ENCODE measurements at places on chromosomes 16 and 17. TPM values are rescaled to one million over a fixed set of nuclear protein-coding genes. Genes with fewer than 3 reads are reported as not detected.

DNA sequence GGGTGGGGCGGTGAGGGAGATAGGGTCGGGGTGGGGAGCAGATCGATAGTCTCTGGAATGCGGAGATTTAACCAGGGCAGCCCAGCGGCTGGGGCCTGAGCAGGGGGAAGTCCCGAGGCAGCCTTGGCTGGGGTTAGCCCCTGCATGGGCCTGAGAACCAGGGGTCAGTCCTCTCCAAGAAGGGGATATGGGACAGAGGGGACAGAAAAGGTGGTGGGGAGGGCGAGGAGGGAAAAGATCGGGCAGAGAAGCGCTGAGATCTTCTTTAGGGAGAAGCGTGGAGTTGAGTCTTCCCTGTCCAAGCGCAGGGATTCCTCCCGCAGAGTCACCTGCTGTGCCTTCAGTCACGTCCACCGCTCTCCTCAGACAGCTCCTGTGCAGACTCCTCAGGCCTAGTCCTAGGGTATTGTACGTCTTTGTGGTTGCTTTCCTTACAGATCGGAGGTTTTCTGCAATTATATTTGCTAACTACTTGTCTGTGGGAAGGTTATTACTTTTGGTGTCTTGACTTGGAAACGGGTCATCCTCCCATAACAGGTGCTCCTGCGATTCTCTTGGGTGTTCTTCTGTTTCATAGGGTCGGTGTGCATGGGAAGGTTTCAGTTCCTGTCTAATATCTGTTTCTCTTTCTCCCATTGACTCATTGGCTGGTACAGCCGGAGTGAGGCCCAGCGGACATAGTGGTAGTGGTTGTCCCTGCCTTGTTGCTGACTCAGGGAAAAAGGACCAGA lies 952 bp downstream of the CD300A start:
- DNase-seq = no peak

CA4 gene
- total RNA-seq = 0.78 TPM

KCNJ12 gene
- not detected for total RNA-seq

SOCS1 gene
- total RNA-seq = 5.8 TPM

VTN gene
- 0.22 TPM for total RNA-seq

GRCh38 chr16:86965840-86966550 lies 351.2 kb downstream of the C16orf95 start:
- no peak for DNase-seq

CALCOCO2 gene
- 116 TPM for total RNA-seq

GRCh38 chr16:31145398-31145990 lies 4.4 kb downstream of the PRSS36 start:
- no peak for DNase-seq

DNA sequence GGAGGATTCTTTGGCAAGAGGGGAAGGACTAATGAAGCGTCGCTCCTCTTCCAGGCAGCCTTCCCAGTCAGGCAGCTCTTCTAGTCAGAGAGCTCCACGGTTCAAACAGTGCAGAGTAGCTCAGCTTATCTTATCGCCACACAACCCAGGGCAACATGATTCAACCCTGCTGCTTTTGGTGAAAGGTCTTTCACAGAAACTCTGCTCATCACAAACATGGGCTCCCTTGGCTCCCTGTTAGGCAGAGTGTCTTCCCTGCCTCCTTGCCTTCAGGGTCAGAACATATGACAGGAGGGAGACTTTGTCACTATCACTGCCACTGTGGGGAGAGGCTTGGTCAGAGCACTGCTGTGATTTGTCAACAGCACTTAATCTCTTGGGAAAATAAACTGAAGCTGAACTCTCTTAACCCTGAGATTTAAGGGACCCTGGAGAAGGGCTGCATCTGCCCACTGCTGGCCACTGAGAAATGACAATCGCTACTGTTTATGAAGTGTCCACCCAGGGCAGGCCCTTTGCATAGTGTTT lies 6.9 kb upstream of the SLC13A2 start:
- no peak for DNase-seq

DNA sequence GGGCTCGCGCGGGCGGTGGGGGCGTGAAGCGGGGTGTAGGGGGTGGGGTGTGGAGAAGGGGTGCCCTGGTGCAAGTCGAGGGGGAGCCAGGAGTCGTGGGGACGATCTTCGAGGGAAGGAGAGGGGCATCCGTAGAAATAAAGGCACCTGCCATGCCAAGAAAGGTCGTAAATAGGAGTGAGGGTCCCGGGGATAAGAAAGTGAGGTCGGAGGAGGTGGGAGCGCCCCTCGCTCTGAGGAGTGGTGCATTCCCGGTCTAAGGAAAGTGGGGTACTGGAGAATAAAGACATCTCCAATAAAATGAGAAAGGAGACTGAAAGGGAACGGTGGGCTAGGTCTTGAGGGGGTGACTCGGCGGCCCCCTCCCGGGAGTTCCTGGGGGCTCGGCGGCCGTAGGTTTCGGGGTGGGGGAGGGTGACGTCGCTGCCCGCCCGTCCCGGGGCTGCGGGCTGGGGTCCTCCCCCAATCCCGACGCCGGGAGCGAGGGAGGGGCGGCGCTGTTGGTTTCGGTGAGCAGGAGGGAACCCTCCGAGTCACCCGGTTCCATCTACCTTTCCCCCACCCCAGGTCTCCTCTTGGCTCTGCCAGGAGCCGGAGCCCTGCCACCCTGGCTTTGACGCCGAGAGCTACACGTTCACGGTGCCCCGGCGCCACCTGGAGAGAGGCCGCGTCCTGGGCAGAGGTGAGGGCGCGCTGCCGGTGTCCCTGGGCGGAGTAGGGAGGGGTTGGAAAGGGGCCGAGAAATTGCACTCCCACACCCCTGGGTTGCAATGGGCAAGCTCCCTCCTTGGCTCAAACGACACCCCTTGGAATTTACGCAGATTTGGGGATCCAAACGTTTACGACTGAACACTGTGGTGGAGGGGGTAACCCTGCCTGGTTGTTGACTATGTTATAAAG lies 888 bp downstream of the CDH1 start:
- peak; percentile 84 for DNase-seq

- no peak for DNase-seq
Observed at GRCh38 chr17:43676471-43676870, 14.7 kb upstream of the MEOX1 start.

RASD1 gene
- not detected for total RNA-seq

DNA sequence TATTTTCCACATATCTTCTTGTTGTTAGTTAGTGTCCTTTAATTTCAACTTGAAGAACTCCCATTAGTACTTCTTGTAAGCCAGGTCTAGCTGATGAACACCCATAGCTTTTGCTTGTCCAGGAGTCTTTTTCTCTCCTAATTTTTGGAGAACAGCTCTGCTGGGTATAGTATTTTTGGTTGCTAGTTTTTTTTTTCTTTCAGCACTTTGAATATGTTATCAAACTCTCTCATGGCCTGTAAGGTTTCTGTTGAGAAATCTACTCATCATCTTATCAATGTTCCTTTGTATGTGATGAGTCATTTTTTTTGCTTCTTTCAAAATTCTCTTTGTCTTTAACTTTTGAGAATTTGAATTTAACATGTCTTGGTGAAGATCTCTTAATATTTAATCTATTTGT lies 31.8 kb upstream of the NKD1 start:
- no peak for DNase-seq

DNA sequence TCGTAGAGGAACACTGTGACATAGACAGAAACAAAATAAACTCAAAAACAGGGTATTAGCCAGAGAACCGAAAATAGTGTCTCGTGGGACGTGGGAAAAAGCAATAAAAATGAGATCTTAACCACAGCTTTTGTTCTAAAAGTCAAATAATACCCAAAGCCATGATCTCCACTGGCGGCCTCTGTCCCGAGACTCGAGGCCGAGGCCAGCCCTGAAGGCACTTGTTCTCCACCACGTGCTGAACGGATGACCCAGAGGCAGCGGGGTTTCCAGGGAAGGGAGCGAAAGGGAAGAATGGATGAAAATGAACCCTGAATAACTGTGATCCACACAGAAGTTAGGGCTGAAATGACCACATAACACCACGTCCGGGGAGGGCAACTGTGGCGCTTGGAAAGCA lies 84.8 kb upstream of the CREBBP start:
- DNase-seq = no peak

- DNase-seq = no peak
Observed at GRCh38 chr17:7439462-7440112, at the start of gene FGF11. Gene FGF11, plus strand, starts transcription at chr17:7439512. Its CDS starts 109 bp downstream, at chr17:7439621.

- DNase-seq = no peak
Observed at GRCh38 chr16:14337303-14338191, 266.4 kb downstream of the MRTFB start.

CHAD gene
- total RNA-seq = not detected

- no peak for DNase-seq
Observed at GRCh38 chr17:62062302-62062701, 2.8 kb downstream of the MED13 start.

ZNF423 gene
- not detected for total RNA-seq

GRCh38 chr16:66858740-66859396 lies 14.7 kb downstream of the CA7 start:
- peak; percentile 72 for DNase-seq

- DNase-seq = no peak
Observed at GRCh38 chr17:77838748-77839697, 119.5 kb upstream of the TNRC6C start.

GRCh38 chr17:75075597-75076336 lies 12.0 kb upstream of the SLC16A5 start:
- no peak for DNase-seq

DNA sequence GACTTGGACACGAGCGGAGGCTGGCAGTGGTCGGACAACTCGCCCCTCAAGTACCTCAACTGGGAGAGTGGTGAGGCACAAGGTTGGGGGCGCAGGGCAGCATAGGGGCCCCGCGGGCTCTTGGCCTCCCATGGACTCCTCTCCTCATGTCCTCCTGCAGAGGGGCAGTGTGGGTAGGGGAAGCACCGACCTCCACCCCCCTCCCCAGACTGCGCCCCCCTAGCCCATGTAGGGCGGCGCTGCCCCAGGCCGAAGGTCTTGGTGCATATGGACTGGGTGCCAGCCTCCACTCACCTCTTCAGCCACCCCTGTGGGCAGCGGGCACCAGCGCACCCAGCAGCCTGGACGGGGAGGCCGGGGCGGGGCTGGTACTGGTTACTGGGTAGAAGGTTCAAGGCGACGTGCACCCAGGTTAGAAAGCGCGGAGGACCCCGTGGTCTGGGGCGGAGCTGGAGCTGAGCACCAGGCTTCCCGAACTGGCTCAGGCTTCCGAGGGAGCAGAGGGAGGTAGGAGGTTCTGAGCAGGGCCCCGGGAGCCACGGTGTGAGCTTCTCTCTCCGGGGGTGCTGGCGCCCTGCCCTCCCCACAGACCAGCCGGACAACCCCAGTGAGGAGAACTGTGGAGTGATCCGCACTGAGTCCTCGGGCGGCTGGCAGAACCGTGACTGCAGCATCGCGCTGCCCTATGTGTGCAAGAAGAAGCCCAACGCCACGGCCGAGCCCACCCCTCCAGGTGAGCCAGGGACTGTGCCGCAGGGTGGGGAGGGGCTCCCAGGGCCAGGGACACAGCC lies 39.5 kb downstream of the MRC2 start:
- no peak for DNase-seq

DNA sequence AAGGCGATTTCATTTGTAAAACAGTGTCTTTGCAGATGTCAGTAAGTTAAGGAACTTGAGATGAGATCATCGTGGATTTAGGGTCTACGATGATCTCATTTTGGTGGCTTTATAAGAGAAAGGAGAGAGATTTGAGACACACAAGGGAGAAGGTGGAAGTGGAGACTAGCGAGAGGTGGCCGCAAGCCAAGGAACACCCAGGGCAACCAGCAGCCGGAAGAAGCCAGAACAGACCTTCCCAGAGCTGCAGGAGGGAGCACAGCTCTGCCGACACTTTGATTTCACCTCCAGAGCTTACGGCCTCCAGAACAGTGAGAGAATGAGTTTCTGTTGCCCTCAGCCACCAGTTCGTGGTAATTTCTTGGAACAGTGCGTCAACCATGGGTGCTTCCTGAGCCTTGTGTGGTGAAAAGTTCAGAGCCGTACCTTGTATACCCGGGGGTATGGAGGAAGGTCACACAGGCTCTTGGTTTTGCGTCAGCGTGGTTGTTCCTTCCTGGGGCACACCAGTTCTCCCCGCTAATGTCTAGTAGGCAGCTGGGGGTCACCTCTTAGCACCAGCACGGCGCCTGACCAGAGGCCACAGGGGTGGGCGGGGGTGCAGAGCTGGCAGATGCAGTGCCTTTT lies 12.9 kb upstream of the SEC14L1 start:
- no peak for DNase-seq

KRT24 gene
- 2.4 TPM for total RNA-seq

DNA sequence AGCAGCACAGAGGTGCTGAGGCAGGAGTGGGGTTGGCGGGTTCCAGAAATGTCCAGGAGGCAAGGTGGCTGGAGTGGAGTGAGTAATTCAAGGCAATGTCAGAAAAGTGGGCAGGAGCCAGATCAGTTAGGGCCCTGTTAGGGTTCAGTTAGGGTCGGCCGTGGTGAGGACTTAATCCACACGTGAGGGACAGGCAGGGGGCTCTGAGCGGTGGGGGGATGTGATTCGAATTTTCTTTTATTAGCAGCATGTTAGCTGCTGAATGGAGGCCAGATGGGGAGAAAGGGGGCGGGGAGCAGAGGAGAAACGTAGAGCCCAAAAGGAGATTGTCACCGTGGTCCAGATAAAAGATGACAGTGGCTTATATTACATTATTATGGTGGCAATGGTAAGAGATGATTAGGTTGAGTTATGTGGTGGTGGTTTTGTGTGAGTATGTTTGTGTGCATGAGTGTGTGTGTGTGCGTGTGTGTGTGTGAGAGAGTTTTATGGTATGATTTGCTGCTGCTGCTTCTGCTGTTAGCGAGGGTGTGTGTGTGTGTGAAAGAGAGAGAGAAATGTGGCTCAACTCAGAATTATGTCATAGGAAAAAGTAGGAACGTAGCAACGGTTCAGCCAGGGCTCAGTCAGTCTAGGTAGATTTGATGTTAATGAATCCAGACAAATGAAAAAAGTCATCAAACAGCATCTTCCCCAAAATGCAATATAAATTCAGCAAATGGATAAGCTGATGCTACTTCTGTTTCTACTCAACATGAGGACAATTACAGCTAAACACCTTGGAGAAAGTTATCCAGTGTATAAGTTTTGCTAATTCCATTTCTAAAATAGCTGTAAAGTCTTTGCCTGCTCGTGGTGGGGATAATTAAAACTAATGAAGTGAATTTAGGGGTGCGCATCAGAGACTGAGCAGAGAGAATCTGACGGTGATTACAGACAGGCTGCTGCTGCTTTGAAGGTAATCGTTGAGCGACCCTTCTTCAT lies 390.6 kb downstream of the HAPSTR1 start:
- DNase-seq = no peak

GRCh38 chr16:9259914-9260608 lies 168.6 kb downstream of the HAPSTR1 start:
- DNase-seq = no peak

STH gene
- not detected for total RNA-seq

DNA sequence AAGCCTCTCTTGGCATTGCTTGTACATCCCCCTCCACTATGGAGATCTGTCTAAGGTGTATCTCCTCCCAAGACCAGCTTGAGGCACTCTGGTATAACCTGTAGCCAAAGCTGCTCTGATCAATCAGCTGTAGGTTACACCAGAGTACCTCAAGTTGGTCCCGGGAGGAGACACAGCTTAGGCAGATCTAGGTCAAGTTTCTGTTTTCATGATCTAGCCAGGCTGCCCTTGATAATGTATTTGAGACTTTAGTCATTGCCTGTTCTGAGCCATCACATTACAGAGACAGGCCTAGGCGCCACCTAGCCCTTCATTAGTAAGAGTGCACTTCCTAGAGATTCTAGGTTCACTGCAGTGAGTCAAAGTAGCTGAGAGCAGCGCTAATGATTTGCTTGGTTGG lies 31.4 kb downstream of the ASGR1 start:
- DNase-seq = no peak
